ENCODE measurements at places on chromosomes 13 and 19. TPM values are rescaled to one million over a fixed set of nuclear protein-coding genes. Genes with fewer than 3 reads are reported as not detected.

GRCh38 chr13:19072543-19072942, 109.1 kb downstream of the TUBA3C start:
- no peak overlapping the region for H3K27ac ChIP-seq
- H3K36me3 ChIP-seq = no peaks in the 10 kb centered on the region
- no peaks in the 10 kb centered on the region for H3K27me3 ChIP-seq
- H3K4me1 ChIP-seq = no peaks in the 10 kb centered on the region

- no peak overlapping the region for H3K4me3 ChIP-seq
- peaks cover 3% of the 10 kb centered on the region for H3K27me3 ChIP-seq
- H3K27ac ChIP-seq = no peak overlapping the region
- no peak for DNase-seq
Measured at GRCh38 chr19:14889994-14890642, 4.2 kb upstream of the OR7A17 start.

GRCh38 chr19:47509170-47509847, 5.6 kb downstream of the NAPA start:
- H3K36me3 ChIP-seq = peaks cover 2% of the 10 kb centered on the region

DNA sequence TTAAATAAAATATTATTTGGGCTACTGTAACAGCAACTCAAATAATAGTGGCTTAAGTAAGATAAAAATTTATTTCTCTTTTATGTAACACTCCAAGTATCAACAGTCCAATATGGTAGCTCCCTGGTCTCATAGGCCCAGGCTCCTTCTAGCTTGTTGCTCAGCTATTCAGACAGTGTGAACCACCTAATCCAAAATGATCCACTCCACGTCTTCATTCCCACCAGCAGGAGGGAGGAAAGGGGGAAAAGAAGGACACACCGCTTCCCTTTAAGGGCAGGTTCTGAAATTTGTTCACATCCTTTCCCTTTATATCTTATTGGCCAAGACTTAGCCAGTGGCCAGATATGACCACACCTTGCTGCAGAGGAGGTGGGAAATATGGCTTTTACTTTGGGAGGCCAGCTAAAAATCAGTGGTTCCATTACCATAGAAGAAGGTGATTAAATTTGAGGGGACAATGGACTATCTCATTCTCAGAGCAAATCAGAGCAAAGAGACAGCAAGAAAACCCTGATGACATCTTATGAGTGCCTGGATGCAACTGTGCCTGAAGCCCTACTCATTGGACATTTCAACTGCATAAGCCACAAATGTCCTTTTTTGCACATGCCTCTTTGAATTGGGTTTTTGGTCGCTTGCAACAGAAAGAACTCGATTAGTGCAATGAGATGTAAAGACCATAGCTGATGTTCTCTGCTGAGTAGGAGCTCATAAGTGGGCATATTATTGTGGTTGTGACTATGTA, 7.0 kb upstream of the EPOR start:
- DNase-seq = no peak
- no peaks in the 10 kb centered on the region for H3K36me3 ChIP-seq
- H3K27me3 ChIP-seq = no peaks in the 10 kb centered on the region
- H3K27ac ChIP-seq = no peak overlapping the region
- no peaks in the 10 kb centered on the region for H3K4me1 ChIP-seq

- H3K36me3 ChIP-seq = no peaks in the 10 kb centered on the region
- peaks cover 1% of the 10 kb centered on the region for H3K4me1 ChIP-seq
Measured at GRCh38 chr13:112809332-112810315, 119.8 kb downstream of the ATP11A start.

DNA sequence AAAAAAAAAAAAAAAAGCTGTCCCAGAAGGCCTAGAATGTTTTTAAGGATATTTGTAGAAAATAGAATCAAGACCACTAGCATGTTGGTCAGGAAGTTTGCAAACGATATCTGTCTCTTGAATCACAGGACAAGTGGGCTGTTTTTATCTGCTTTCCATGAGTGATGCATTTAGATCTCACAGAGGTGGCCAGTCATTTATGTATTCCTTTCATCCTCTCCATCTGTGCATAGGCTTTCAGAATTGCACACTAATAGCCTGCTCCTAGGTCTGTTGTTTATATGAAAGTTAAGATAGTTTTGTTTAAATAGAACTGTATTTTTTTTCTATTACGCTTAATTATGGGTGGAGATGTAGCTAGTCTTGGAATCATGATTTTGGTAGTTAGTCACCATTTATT, 289.5 kb downstream of the SHISA2 start:
- no peaks in the 10 kb centered on the region for H3K36me3 ChIP-seq
- H3K27ac ChIP-seq = no peak overlapping the region
- no peaks in the 10 kb centered on the region for H3K4me1 ChIP-seq
- no peak overlapping the region for H3K4me3 ChIP-seq
- DNase-seq = no peak

GRCh38 chr13:26327940-26328725, 74.2 kb downstream of the CDK8 start:
- no peak for DNase-seq
- no peak overlapping the region for H3K4me3 ChIP-seq
- no peaks in the 10 kb centered on the region for H3K27me3 ChIP-seq
- H3K27ac ChIP-seq = no peak overlapping the region
- no peaks in the 10 kb centered on the region for H3K36me3 ChIP-seq

GRCh38 chr19:49752701-49753100, 10.4 kb downstream of the TSKS start:
- no peaks in the 10 kb centered on the region for H3K36me3 ChIP-seq
- H3K4me3 ChIP-seq = no peak overlapping the region
- no peaks in the 10 kb centered on the region for H3K4me1 ChIP-seq
- no peaks in the 10 kb centered on the region for H3K27me3 ChIP-seq
- DNase-seq = no peak
- H3K27ac ChIP-seq = no peak overlapping the region

DNA sequence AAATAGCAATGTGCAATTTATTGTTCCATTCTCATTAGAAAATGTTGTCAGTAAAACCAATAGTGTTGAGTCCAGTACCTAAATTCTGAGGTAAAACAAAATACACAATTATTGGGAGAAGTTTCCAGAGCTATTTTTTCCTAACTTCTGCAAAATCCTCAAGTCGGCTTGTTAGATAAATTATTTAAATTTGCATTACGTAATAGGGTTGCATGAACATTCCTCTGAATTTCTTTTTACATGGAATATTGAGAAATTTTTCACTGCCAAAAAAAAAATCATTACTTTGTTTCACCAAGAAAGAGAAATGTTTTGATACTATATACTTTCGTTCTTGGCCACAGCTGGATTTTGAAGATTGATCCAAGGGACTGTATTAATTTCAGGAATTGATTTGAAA, 1.5 kb downstream of the ZNF507 start:
- peaks cover 2% of the 10 kb centered on the region for H3K36me3 ChIP-seq
- H3K4me1 ChIP-seq = peaks cover 20% of the 10 kb centered on the region
- H3K27ac ChIP-seq = no peak overlapping the region
- H3K4me3 ChIP-seq = peak overlapping the region; percentile 93
- H3K27me3 ChIP-seq = no peaks in the 10 kb centered on the region
- no peak for DNase-seq

DNA sequence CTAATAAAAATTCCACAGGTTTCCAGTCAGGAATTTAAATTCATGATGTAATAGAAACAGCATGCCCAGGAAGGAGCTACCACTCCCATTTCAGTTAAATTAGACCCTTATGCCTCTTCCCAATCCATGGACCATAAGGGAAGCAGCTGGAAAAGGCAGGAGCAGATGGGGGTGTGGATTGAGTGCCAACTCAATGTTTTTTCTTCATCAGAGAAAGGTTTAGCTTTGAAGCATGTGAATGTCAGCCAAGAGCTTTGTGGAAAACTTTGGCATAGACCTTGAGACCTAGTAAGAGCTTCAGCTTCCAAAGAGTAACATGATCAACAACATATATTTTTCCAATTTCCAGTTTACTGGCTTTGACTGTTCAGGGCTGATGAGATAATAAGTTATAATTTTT, 2139.9 kb downstream of the PCDH9 start:
- H3K4me1 ChIP-seq = no peaks in the 10 kb centered on the region
- no peaks in the 10 kb centered on the region for H3K27me3 ChIP-seq
- H3K36me3 ChIP-seq = no peaks in the 10 kb centered on the region
- H3K27ac ChIP-seq = no peak overlapping the region
- DNase-seq = no peak

- no peaks in the 10 kb centered on the region for H3K36me3 ChIP-seq
- H3K27me3 ChIP-seq = no peaks in the 10 kb centered on the region
- DNase-seq = no peak
- H3K4me3 ChIP-seq = no peak overlapping the region
- peaks cover 6% of the 10 kb centered on the region for H3K4me1 ChIP-seq
Measured at GRCh38 chr19:33437821-33438671, 64.5 kb downstream of the CEBPG start.

DNA sequence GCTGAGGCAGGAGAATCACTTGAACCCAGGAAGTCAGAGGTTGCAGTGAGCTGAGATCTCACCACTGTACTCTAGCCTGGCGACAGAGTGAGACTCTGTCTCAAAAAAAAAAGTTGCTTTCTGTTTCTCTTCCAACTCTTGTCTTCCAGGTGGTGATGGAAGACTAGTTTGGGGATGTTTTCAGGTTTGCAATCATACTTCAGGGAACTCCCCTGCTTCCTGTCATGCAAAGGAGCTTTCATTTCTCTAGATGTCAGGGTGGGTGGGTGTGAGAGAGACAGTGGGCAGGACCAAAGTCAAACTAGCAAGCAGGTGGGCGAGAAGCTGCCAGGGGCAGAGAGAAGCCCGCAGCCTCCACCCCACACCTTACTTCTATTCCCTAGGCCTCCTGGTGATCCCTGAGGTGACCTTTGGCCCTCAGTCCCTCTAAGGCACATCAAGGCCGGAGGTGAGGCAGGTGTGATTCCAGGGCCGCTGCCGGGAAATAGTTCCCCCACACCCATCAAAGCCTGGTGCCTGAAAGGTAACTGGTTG, 25.7 kb downstream of the CCNE1 start:
- no peak overlapping the region for H3K4me3 ChIP-seq
- H3K27ac ChIP-seq = no peak overlapping the region
- H3K4me1 ChIP-seq = no peaks in the 10 kb centered on the region

DNA sequence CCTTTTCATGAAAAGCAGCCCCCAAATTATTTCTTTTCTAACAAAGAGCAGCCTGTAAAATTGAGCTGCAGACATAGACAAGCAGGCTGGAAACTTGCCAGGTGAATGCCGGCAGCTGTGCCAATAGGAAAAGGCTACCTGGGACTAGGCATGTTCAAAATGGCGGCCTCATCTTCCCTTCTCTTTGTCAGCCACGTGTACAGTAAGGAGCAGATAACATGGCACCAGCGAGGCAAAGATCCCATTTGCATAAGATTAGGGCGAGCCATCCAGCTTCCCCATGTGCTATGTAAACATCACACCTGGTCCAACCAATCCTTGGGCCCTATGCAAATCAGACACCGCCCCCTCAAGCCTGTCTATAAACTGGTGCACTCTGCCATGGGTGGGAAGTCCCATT, 31.2 kb upstream of the CACNA1A start:
- no peaks in the 10 kb centered on the region for H3K27me3 ChIP-seq
- H3K27ac ChIP-seq = no peak overlapping the region
- no peak for DNase-seq
- no peaks in the 10 kb centered on the region for H3K36me3 ChIP-seq
- H3K4me3 ChIP-seq = no peak overlapping the region
- no peaks in the 10 kb centered on the region for H3K4me1 ChIP-seq

DNA sequence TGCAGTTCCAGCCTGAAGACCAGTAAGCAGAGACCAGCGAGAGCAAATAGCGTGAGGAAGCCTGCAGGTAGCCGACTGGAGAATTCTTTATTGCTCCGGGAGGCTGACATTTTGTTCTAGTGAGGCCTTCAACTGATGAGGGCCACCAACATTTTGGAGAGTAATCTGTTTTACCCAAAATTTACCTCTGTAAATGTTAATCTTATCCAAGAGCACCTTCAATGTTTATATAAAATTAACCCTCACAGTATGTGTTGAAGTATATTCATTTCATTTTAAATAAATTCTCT, 546.4 kb upstream of the SLITRK5 start:
- H3K27me3 ChIP-seq = no peaks in the 10 kb centered on the region

GRCh38 chr19:46022431-46023310, at the start of gene PGLYRP1:
Gene PGLYRP1, minus strand, starts transcription at chr19:46023053. Its CDS starts 32 bp downstream, at chr19:46023021.
- no peaks in the 10 kb centered on the region for H3K36me3 ChIP-seq
- peaks cover 5% of the 10 kb centered on the region for H3K27me3 ChIP-seq
- no peak within 1 kb of the TSS for H3K4me3 ChIP-seq
- DNase-seq = no peak

GRCh38 chr19:5054551-5055456, 85.9 kb downstream of the KDM4B start:
- H3K27ac ChIP-seq = no peak overlapping the region
- no peak overlapping the region for H3K4me3 ChIP-seq
- H3K27me3 ChIP-seq = no peaks in the 10 kb centered on the region
- no peaks in the 10 kb centered on the region for H3K4me1 ChIP-seq

- H3K27ac ChIP-seq = no peak overlapping the region
- H3K4me1 ChIP-seq = peaks cover under 1% of the 10 kb centered on the region
- no peak overlapping the region for H3K4me3 ChIP-seq
- H3K27me3 ChIP-seq = no peaks in the 10 kb centered on the region
Measured at GRCh38 chr13:59437544-59438301, 726.0 kb downstream of the DIAPH3 start.

DNA sequence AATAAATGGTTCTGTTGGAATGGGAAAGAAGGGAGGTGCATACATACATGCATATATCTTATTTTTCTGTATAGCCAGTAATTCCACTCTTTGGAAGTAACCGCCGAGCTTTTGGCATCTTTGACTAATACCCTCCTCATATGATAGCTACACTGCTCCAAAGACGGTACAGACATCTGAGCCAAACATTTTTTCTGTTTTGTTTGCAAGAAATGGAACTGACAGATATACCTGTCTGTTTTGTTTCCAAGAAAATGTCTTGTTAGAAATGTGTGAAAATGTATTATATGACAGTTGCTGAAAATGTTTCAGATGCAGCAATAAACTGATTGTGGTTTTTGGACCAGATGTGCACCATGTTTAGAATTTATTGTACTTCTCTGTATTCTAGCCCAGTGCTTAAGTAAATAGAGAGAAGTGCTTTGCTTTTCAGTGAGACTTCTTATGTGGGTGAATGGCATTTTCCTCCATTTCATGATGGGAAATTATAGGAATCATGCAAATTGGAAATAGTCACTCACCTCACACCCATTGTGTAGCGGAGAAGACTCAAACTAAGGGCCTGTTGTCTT, 396.9 kb downstream of the KCNRG start:
- H3K27me3 ChIP-seq = no peaks in the 10 kb centered on the region
- no peak overlapping the region for H3K4me3 ChIP-seq
- H3K36me3 ChIP-seq = no peaks in the 10 kb centered on the region

DNA sequence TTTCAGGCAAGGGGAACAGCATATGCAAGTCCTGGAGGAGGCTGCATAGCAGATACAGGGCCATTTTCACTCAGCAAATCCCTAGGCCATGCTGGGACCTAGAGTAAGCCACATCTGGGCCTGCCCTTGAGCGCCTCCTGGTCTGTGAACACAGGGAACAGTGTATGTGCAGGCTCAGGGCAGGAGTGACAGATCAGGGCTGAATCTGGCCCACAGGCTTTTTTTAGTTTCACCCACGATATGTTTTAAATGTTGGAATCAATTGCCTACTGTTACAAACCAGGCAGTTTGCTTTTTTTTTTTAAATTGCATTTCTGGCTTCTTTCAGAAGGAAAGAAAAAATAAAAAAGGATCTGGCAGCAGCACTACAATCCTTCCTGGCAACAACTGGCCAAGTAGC, 1.5 kb upstream of the TMEM145 start:
- no peak overlapping the region for H3K27ac ChIP-seq
- DNase-seq = no peak
- H3K27me3 ChIP-seq = peaks cover 13% of the 10 kb centered on the region
- H3K4me3 ChIP-seq = no peak overlapping the region
- no peaks in the 10 kb centered on the region for H3K4me1 ChIP-seq
- H3K36me3 ChIP-seq = no peaks in the 10 kb centered on the region

Gene PBX4
- not detected for polyA plus RNA-seq

Gene ZNF154
- polyA plus RNA-seq = 1.3 TPM

Gene CACNG8
- 0.11 TPM for polyA plus RNA-seq

Gene ZNF493
- polyA plus RNA-seq = 2.4 TPM

Gene KLK8
- polyA plus RNA-seq = not detected

Gene OLFM4
- polyA plus RNA-seq = not detected

Gene FXYD3
- not detected for polyA plus RNA-seq

Gene DCT
- polyA plus RNA-seq = not detected

Gene CCDC70
- not detected for polyA plus RNA-seq

Gene ATXN8OS
- polyA plus RNA-seq = not detected

Data from endothelial cell of umbilical vein (primary cell).